DMS153 (cell line): ENCODE measurements at places on chromosomes 6 and 20.
A peak's percentile ranks its signal among the peaks of the same experiment; 100 is the strongest.

DNA sequence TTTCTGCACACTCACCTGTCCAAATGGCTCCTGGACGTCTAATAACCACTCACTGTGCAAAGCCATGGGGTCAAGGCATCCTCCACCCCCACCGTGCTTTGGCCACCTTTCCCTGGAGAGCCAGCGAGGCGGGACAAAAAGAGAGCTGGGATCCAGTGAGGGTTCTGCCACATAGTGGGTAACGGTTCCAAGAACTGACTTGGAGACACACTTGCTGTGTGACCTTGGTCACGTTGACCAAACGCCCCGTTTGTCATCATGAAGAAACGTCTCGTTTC lies 287.2 kb downstream of the TFAP2C start:
- no peak for DNase-seq

DNA sequence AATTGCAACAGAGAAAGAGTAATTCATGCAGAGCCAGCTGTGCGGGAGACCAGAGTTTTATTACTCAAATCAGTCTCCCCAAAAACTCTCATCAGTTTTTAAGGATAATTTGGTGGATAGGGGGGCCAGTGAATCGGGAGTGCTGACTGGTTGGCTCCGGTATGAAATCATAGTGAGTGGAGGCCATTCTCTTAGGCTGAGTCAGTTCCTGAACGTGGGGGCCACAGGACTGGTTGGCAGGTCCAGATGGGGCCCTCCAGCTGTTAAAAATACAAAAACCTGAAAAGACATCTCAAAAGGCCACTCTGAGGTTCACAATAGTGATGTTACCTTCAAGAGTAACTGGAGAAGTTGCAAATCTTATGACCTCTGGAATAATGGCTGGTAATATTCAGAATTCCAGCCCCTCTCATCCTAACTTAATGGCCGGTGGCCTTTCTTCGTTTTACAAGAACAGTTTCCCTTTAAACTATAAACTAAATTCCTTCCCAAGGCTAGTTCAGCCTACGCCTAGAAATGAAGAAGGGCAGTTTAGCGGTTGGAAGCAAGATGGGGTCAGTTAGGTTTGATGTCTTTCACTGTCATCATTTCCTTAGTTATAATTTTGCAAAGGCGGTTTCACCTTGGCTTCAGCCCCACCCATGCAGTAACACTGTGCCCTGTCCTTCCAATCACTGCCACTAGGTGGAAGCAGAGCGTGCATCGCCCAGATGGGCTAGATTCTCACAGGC lies 6.8 kb upstream of the MICA start:
- DNase-seq = peak; percentile 41

- no peak for DNase-seq
Observed at GRCh38 chr20:44447827-44448419, 27.8 kb upstream of the TTPAL start.

DNA sequence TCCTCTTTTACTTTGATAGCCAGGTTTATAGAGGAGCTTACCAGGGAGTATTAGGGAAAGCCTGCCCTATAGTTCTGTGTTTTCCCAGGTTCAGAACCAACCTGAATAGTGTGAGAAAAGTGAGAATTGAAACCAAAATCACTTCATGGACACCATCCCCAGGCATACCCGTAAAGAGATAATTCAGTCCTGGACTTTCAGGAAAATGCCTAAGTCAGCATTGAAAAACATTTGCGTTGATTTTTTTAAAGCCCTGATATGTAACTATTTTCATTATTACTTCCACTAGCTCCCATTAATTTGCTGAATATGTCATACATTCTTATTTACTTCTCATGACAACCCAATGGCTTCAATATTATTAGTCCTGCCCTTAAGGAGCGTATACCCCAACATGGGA lies 77.4 kb upstream of the TCF21 start:
- no peak for DNase-seq

DNA sequence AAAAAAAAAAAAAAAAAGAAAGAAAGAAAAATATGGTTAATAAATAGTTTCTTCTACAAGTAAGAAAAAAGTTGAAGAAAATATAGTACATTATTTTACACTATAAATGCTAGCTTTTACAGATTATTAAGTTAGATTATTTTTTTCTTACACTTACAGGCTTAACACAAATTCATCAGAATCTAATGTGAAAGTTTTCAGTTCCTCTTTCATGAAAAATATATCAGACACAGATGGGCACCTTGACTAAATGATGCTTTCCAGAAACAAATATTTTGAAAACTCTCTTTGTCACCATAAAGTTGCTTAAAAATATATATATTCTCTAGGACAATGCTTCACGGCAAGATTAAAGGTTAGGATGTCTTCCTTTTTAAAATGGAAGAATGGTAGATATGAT lies 321.8 kb upstream of the HSF2 start:
- DNase-seq = no peak

- no peak for DNase-seq
Observed at GRCh38 chr20:44601801-44602204, 19.4 kb downstream of the PKIG start.

DNA sequence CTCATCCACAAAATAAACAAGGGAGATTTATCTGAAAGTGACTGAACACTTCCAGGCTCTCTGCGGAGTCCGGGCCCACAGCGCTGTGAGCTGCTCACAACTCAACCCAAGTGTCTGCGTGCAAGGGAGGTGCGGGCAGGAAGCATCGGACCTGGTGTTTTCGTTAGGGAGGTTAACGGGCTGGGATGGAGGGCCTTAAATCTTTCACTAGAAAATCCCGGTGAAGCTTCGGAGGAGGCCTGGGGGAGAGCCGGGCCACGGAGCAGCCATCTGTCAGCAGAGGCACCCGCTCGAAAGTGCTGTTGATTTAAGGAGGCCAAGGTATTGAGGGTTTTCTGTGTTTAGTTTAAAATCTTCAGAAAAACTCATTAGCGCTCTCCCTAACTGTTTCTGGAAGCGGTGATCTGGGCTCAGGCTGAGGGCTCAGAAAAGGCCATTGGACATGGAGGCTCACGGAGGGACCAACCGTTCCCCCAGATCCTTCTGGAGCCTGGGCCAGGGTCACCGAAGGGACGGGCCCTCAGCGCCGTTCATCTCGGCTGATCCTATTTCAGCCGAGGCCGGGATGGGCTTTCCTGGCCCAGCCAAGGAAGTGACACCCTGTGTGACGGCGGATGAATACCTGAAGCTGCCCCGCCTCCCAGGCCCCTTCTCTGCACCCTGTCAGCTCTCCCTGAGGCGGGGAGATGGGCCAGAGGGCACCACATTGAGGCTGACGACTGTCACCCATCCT lies 20.7 kb downstream of the GATA5 start:
- DNase-seq = no peak

DNA sequence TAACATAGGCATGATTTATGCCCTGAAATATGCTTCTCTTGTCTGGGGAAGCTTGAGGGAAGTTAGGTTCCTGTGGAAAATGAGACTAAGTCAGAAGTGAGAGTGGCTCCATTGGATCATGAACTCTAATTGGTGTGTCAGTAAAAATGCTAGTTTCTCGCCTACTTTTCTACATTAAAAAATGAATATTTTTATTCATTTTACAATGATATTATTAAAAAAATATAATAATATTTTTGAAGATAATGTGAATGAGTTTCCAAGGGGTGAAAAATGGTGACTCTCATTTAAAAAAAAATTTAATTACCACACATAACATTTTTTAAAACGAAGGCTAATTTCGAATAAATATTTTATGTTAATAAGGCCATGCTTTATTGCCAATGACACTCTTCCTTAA lies 84.2 kb downstream of the HIVEP1 start:
- no peak for DNase-seq

GRCh38 chr20:43748274-43748673 lies 21.5 kb upstream of the GTSF1L start:
- DNase-seq = no peak

DNA sequence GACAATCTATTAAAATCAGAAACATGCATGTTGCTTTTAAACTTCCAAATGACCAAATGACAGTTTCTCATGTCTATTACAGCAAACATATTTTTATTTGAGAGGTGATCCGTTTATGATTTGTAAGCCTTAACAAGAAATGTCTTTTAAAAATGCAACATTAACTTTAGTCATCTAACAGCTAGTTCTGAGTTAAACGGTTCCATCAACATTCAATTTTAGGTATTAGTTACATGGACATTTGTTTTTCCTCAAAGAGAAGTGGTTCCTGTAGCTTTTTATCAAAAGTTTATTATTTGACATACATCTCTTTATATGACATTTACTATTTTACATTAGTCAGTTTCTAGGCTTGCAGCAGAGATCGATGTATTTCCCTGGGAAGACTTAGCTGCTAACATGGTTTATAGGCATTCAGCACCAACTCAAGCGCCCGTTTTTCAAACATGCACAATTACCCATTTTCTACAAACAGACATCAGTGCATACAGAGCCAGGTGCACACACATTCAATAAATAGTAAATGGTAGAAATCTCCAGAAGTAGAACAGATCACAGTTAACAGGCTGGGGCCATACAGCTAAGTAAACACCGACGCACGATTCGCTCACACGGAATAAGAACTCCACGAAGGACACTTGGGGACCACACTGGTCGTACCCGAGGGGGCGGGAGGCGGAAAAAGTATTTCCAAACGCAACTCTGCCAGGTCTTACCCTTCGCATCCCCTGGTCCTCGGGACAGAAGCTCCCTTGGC lies 882 bp downstream of the CNR1 start:
- DNase-seq = no peak
